Hepatocyte (in vitro differentiated cells): ENCODE measurements at places on chromosomes 2 and 18.

GRCh38 chr2:25620077-25620476 lies 53.3 kb downstream of the DTNB start:
- peak overlapping the region; percentile 49 for H3K27ac ChIP-seq
- H3K4me1 ChIP-seq = peaks cover 20% of the 10 kb centered on the region
- H3K27me3 ChIP-seq = no peaks in the 10 kb centered on the region
- no peaks in the 10 kb centered on the region for H3K36me3 ChIP-seq
- no peak overlapping the region for H3K4me3 ChIP-seq

GRCh38 chr2:43899589-43899988 lies 60.8 kb downstream of the ABCG8 start:
- no peak overlapping the region for H3K27ac ChIP-seq
- no peak overlapping the region for H3K4me3 ChIP-seq
- H3K27me3 ChIP-seq = no peaks in the 10 kb centered on the region
- no peaks in the 10 kb centered on the region for H3K36me3 ChIP-seq
- DNase-seq = no peak

DNA sequence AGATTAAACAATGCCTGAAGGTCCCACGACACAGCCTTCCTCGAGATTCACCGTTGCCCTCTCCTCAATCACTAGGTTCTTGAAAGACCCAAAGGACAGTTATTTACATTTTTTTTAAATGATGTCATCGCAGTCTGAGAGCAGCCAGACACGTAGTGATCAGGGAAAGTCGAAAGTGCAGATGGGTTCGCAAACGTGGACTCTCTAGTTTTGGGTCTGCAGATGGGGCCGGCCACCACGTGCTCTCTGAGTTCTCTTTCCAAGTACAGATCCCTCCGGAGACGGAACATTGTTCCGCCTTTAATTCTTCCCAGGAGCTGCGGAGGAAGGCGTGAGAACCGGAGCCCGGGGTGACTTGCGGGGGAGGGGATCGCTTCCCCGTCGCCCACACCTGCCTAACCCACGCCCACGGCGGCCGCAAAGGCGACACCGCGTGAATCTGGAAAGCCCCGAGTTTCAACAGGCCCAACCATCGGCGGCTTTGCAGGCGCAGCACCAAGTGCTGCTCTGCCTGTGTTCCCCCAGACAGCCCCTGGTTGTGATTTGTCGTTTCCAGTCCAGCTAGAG lies 54.3 kb downstream of the PKDCC start:
- DNase-seq = peak; percentile 80
- H3K27me3 ChIP-seq = no peaks in the 10 kb centered on the region
- peak overlapping the region; percentile 96 for H3K27ac ChIP-seq
- no peaks in the 10 kb centered on the region for H3K36me3 ChIP-seq
- H3K4me1 ChIP-seq = peaks cover 20% of the 10 kb centered on the region
- no peak overlapping the region for H3K4me3 ChIP-seq

- no peaks in the 10 kb centered on the region for H3K27me3 ChIP-seq
- no peak for DNase-seq
- no peaks in the 10 kb centered on the region for H3K4me1 ChIP-seq
- no peaks in the 10 kb centered on the region for H3K36me3 ChIP-seq
- H3K4me3 ChIP-seq = no peak overlapping the region
- no peak overlapping the region for H3K27ac ChIP-seq
These were observed 494.6 kb upstream of the MYT1L start for GRCh38 chr2:2825516-2826208.

- no peak for DNase-seq
- no peak overlapping the region for H3K27ac ChIP-seq
- H3K36me3 ChIP-seq = no peaks in the 10 kb centered on the region
- H3K4me1 ChIP-seq = peaks cover under 1% of the 10 kb centered on the region
- H3K4me3 ChIP-seq = no peak overlapping the region
- no peaks in the 10 kb centered on the region for H3K27me3 ChIP-seq
These were observed 585.4 kb upstream of the ID2 start for GRCh38 chr2:8096484-8096883.

DNA sequence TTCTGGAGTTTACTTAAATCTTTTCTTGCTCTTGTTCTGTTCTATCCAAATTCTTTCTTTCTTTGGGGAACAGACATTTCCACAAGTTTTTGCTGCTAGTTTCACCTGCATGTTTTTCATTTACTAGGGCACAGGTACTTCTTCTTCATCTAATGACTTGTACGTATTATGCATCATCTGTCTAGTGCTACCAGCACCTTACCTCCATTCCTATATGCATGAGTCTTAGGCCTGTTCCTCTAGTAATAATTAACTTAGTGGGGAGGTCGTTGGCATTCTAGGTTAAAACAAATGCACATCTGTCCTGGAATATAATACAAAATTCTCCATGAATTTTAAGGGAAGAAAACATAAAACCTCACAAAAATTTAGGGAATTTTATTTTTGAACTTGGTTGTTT lies 164.5 kb upstream of the STON1 start:
- no peak overlapping the region for H3K27ac ChIP-seq
- no peaks in the 10 kb centered on the region for H3K4me1 ChIP-seq
- no peak for DNase-seq
- H3K27me3 ChIP-seq = no peaks in the 10 kb centered on the region
- H3K4me3 ChIP-seq = no peak overlapping the region

GRCh38 chr2:8319219-8319618 lies 362.6 kb upstream of the ID2 start:
- no peak overlapping the region for H3K4me3 ChIP-seq
- peaks cover 3% of the 10 kb centered on the region for H3K4me1 ChIP-seq
- no peak overlapping the region for H3K27ac ChIP-seq
- no peaks in the 10 kb centered on the region for H3K27me3 ChIP-seq
- no peak for DNase-seq
- H3K36me3 ChIP-seq = no peaks in the 10 kb centered on the region

DNA sequence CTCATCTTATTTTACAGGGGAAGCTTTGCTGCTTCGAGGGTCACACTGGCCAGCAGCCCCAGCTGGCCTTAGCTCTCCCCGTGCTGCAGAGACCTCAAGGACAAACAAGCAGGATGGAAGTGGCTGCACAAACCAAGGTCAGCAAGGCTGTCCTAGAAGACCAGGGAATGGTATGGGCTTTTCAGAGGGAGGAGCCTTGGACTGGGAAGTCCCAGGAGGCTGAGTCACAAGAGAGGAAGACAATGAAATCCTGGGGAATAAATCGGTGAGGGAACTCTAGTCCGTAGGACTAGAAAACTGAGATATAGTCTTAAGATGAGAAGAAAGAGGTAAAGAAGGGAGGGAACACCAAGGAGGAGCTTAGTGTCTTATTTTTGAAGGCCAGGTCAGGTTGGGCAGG lies 15.7 kb downstream of the CREG2 start:
- no peaks in the 10 kb centered on the region for H3K4me1 ChIP-seq
- H3K27me3 ChIP-seq = no peaks in the 10 kb centered on the region
- no peak for DNase-seq
- no peaks in the 10 kb centered on the region for H3K36me3 ChIP-seq
- H3K4me3 ChIP-seq = no peak overlapping the region
- H3K27ac ChIP-seq = no peak overlapping the region

DNA sequence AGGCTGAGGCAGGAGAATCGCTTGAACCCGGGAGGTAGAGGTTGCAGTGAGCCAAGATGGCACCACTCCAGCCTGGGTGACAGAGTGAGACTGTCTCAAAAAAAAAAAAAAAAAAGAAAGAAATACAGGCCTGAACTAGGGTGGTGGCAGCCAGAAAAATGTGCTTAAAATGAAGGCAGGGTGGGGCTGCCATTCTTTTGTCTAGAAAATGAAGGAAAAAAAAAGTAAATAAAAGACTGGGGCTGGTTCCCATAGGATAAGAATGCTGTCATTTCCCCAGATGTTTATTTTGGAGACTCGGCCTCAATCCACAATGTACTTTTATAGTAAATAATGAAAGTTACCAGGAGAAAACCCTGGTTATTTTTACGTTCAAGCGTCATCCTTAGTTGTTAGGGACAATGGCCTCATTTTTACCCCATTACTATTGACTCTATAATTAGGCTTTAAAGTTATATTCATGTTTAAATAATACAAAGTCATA lies 58.9 kb downstream of the ATP8B1 start:
- no peaks in the 10 kb centered on the region for H3K27me3 ChIP-seq
- peaks cover 20% of the 10 kb centered on the region for H3K4me1 ChIP-seq
- no peak for DNase-seq
- H3K36me3 ChIP-seq = no peaks in the 10 kb centered on the region

GRCh38 chr18:77016936-77017335 lies 115.6 kb downstream of the MBP start:
- no peak overlapping the region for H3K27ac ChIP-seq
- no peaks in the 10 kb centered on the region for H3K36me3 ChIP-seq
- no peaks in the 10 kb centered on the region for H3K4me1 ChIP-seq
- no peak overlapping the region for H3K4me3 ChIP-seq

DNA sequence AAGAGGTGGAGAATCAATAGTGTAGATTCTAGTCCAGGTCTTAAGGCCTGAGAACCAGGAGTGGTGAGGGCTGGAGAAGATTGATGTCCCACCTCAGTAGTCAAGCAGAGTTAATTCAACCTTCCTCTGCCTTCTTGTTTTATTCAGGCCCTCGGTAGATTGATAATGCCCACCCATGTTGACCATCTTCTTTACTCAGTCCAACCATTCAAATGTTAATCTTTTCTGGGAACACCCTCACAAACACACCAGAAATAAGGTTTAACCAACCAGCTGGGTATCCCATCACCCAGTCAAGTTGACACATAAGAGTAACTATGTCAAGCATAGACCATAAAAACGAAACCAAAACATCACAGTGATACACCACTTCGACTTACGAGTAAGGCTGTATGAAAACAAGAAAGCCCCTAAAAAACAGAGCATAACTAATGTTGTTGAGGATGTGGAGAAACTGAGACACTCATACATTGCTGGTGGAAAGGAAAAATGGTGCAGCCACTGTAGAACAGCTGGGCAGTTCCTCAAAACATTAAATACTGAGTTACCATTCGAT lies 57.5 kb downstream of the SLC35F5 start:
- no peak for DNase-seq
- no peak overlapping the region for H3K27ac ChIP-seq
- no peak overlapping the region for H3K4me3 ChIP-seq
- no peaks in the 10 kb centered on the region for H3K4me1 ChIP-seq

GRCh38 chr2:143815082-143815481 lies 685.9 kb downstream of the ARHGAP15 start:
- H3K27ac ChIP-seq = no peak overlapping the region
- DNase-seq = no peak
- H3K4me3 ChIP-seq = no peak overlapping the region
- H3K27me3 ChIP-seq = no peaks in the 10 kb centered on the region

DNA sequence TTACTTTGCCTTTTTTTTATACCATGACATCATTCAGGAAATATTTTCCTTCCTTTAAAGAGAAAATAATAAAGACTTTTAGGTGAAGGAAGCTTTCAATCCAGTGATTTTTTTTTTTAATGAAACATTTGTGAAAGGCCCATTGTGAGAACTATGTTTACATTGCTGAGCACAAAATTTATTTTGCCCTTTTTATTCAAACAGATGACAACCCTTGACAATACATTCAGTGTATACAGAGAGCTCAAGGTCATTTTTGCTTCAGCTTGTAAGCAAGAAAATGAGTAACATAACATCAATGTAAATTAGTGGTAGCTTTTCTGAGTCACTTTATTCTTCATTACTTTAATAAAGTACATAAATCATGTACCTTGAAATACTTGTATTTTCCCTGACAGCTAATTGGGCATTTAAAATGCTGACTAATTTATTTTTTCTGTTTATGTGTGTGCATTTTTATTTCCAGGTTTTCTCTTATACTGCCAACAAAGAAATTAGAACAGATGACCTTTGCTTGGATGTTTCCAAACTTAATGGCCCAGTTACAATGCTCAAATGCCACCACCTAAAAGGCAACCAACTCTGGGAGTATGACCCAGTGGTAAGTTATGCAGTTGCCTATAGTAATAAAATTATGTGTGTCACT lies 121.6 kb downstream of the GALNT1 start:
- H3K27me3 ChIP-seq = no peaks in the 10 kb centered on the region
- H3K4me3 ChIP-seq = no peak overlapping the region
- no peaks in the 10 kb centered on the region for H3K36me3 ChIP-seq
- H3K4me1 ChIP-seq = no peaks in the 10 kb centered on the region

DNA sequence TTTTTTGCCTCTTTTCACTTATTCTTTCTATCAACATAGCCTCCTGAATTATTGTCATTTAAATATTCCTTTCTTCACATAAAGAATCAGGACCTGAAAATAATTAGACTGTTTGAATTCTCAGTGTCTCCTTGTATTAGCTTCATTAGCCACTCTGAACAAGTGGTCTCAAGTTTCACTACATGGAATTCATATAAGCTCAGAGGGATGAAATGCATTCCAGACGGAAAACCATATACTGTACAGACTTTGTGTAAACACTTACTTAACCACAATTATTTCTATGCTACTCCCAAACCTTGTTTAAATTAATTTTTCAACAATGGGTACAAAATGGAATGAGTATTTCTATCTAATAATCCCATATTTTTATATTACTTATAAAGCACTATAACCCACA lies 53.4 kb downstream of the CHN1 start:
- DNase-seq = no peak
- no peak overlapping the region for H3K4me3 ChIP-seq
- H3K36me3 ChIP-seq = no peaks in the 10 kb centered on the region
- H3K27ac ChIP-seq = peak overlapping the region; percentile 0
- no peaks in the 10 kb centered on the region for H3K4me1 ChIP-seq
- H3K27me3 ChIP-seq = no peaks in the 10 kb centered on the region

GRCh38 chr2:240502430-240503121 lies 55.2 kb downstream of the ANKMY1 start:
- no peaks in the 10 kb centered on the region for H3K36me3 ChIP-seq
- H3K27me3 ChIP-seq = no peaks in the 10 kb centered on the region
- no peak overlapping the region for H3K4me3 ChIP-seq

DNA sequence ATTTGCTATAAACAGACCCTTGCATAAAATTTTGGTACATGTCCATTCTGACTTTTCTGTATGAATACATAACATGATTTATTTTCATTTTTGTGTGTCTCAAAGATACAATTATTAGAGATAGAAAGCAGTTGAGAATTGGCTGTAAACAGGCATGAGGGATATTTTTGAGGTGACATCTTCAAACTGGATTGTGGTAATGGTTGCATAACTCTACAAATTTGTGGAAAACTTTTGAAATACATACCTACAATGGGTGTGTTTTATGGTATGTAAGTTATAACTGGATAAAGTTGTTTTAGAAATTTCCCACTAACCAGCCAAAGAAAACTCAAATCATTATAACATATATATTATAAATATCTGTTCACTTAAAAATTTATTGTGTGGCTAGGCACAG lies 39.6 kb downstream of the GREB1L start:
- no peaks in the 10 kb centered on the region for H3K27me3 ChIP-seq
- no peaks in the 10 kb centered on the region for H3K4me1 ChIP-seq
- DNase-seq = no peak
- H3K36me3 ChIP-seq = no peaks in the 10 kb centered on the region

DNA sequence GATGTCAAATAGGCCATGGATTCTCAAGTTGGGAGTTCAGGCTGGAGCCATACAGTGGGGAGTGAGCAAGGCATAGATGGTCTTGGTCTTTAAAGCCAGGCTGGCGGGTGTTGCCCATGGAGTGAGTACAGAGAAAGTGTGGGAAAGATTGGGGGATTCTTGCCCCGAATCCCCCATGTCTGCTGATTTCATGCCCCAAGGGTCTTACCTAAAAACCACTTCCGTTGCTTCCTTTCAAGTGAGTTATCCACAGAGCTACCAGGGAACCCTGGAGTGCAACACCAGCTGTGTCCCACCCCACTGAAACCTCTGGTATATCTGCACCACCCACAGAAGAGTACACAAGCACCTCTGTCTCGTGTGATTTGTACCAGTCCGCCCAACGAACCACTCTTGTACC lies 31.4 kb downstream of the FHOD3 start:
- no peak overlapping the region for H3K4me3 ChIP-seq
- peaks cover 2% of the 10 kb centered on the region for H3K36me3 ChIP-seq
- no peaks in the 10 kb centered on the region for H3K27me3 ChIP-seq
- peaks cover 8% of the 10 kb centered on the region for H3K4me1 ChIP-seq
- no peak overlapping the region for H3K27ac ChIP-seq

GRCh38 chr2:134231965-134232340 lies 21.9 kb upstream of the MGAT5 start:
- no peak overlapping the region for H3K27ac ChIP-seq
- no peak for DNase-seq
- peaks cover 4% of the 10 kb centered on the region for H3K4me1 ChIP-seq
- H3K4me3 ChIP-seq = no peak overlapping the region
- no peaks in the 10 kb centered on the region for H3K27me3 ChIP-seq
- no peaks in the 10 kb centered on the region for H3K36me3 ChIP-seq
